ENCODE measurements at places on chromosomes 7 and 10. TPM values are rescaled to one million over a fixed set of nuclear protein-coding genes. Genes with fewer than 3 reads are reported as not detected.

DDX21 gene
- total RNA-seq, result 98.9 TPM

DNA sequence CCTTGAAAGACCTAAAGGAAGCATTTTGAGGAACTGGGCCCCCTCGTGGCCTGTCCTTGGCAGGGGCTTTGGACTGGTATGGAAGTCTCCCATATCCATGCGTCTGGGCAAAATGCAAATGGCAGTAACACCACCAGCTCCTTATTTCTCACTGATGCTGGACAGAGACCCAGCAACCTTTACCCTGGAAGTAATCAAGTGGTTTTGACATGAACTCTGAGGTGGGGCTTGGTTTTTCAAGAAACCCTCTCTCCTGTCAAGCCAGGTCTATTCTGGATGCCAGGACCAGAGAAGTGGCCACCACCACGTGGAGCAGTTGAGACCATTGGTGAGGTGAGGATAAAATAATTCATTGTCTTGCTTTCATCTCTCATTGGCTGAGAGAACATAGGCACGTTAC is 84.4 kb downstream of the OTUD1 start:
- DNase-seq, result no peak
- H3K4me3 ChIP-seq, result no peak overlapping the region
- no peak overlapping the region for H3K27ac ChIP-seq
- H3K27me3 ChIP-seq, result no peaks in the 10 kb centered on the region
- no peaks in the 10 kb centered on the region for H3K4me1 ChIP-seq

DNA sequence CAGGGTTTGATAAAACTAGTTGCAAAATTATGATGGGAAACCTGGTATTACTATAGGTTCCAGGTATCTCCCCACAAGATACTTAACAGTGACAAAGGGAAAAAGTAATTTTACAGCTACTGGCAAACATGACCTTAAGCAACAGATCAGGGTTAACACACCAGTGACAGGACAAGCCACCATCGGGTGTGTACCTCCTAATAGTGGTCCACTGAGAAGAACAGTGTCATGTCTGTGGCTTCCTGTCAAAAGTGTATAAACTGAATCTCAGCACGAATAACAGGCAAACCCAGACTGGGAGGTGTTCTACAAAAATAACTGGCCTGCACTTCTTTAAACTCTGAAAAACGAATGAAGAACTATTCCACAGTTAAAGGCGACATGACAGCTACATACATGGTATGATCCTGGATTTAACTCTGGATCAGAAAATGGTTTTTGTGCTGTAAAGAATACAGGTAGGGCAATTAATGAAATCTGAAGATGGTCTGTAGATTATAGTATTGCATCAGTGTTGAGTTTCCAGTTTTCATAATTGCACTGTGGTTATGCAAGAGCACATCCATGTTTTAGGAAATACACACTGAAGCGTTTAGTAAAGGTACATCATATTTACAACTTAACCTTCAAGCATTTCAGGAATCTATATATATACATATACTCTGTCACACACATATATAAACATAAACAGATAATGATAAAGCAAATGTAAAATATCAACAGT is 32.0 kb upstream of the ARMS2 start:
- H3K4me3 ChIP-seq, result no peak overlapping the region
- peaks cover 6% of the 10 kb centered on the region for H3K36me3 ChIP-seq
- H3K4me1 ChIP-seq, result peaks cover 32% of the 10 kb centered on the region
- H3K27me3 ChIP-seq, result no peaks in the 10 kb centered on the region

- no peak for DNase-seq
- H3K4me1 ChIP-seq, result no peaks in the 10 kb centered on the region
- no peak overlapping the region for H3K27ac ChIP-seq
- H3K4me3 ChIP-seq, result no peak overlapping the region
- no peaks in the 10 kb centered on the region for H3K27me3 ChIP-seq
Measured at GRCh38 chr7:120926943-120927346, 23.6 kb upstream of the ING3 start.

DNA sequence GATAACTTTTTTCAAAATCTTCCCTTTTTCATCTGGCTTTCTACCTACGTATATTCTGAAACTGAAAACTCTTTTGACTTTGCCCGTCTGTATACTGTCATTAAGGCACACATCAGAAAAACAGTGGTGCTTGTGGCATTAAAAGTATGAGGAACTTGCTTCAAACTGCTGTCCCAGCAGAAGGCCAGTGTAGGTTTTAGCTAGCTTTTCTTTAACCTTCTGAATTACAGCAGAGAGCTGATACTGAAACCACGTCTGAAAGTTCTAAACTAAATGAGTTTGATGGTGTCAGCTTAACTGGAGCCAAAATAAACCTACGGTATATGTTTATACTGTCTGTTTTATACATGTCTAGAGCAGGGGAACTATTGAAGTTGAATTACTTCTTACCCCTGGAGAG is 283.4 kb downstream of the TFEC start:
- H3K27me3 ChIP-seq, result no peaks in the 10 kb centered on the region
- H3K27ac ChIP-seq, result peak overlapping the region; percentile 30
- H3K4me3 ChIP-seq, result no peak overlapping the region
- no peak for DNase-seq
- H3K4me1 ChIP-seq, result peaks cover 7% of the 10 kb centered on the region
- no peaks in the 10 kb centered on the region for H3K36me3 ChIP-seq

- no peak for DNase-seq
- no peaks in the 10 kb centered on the region for H3K27me3 ChIP-seq
- peak overlapping the region; percentile 12 for H3K4me3 ChIP-seq
- H3K27ac ChIP-seq, result no peak overlapping the region
Measured at GRCh38 chr7:108146070-108146842, 16.1 kb upstream of the LAMB4 start.

PLPP4 gene
- total RNA-seq, result 0.99 TPM

DNA sequence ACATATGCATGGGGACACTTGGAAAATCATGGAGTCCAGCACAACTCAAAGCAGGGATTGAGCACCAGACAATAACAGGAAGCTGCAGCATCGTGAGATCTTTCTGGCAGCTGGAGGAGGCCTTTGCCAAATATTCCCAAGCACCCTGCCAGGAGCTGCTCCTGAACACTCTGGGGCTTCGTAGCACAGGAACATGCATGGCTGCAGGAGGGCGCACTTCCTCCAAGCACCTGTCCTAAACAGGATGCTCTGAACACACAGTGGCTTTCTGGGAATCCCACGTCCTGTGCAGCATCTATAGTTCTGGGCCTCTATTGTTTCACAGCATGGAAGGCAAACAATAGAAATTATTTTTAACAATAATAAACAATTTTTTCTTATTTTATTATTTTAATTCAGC is 4.1 kb downstream of the ABLIM1 start:
- H3K27ac ChIP-seq, result no peak overlapping the region
- H3K4me1 ChIP-seq, result no peaks in the 10 kb centered on the region
- no peak for DNase-seq
- H3K4me3 ChIP-seq, result no peak overlapping the region

- peaks cover 3% of the 10 kb centered on the region for H3K4me1 ChIP-seq
- no peaks in the 10 kb centered on the region for H3K36me3 ChIP-seq
- no peak overlapping the region for H3K27ac ChIP-seq
- H3K27me3 ChIP-seq, result no peaks in the 10 kb centered on the region
- H3K4me3 ChIP-seq, result no peak overlapping the region
- DNase-seq, result no peak
Measured at GRCh38 chr7:14806891-14807290, 95.7 kb downstream of the DGKB start.

DNA sequence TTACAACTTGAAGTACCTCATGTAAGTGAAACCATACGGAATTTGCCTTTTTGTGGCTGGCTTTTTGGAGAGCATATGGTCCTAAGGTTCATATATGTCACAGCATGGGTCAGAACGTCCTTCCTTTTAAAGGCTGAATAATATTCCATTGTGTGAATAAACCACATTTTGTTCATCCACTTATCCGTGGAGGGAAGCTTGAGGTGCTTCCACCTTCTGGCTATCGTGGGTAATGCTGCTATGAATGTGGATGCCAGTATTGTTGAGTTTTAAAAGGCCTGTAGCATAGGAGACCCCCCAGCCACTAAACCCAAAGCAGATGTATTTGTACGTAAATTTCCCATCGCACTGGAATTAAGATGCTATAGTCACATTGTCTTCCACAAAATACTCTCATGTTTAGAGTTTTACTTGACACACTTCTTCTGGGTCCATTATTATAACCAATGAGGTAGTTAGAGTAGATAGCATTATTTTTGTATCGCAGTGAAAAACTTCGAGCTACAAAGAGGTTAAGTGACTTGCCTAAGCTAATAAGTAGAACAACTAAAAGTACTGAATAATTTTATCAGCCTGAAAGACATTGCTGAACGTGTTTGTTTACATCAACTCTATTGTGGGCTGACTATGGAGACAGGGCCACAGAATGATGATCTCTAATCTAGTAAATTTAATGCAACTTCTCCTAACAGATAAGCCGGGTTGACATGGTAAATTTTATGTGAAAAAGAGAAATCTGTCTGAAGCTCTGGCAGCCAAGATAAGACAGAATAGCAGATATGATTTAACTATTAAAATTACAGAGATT is 183.0 kb upstream of the CTBP2 start:
- H3K36me3 ChIP-seq, result no peaks in the 10 kb centered on the region
- DNase-seq, result no peak
- no peak overlapping the region for H3K27ac ChIP-seq
- H3K4me1 ChIP-seq, result no peaks in the 10 kb centered on the region
- no peak overlapping the region for H3K4me3 ChIP-seq
- H3K27me3 ChIP-seq, result no peaks in the 10 kb centered on the region

CRHR2 gene
- 0.29 TPM for total RNA-seq
